ENCODE measurements at places on chromosomes 4 and X.

- no peak for DNase-seq
These were observed 93.6 kb upstream of the SMAD1 start for GRCh38 chr4:145388043-145388442.

GRCh38 chr4:143616771-143617170 lies 83.7 kb downstream of the FREM3 start:
- no peak for DNase-seq

DNA sequence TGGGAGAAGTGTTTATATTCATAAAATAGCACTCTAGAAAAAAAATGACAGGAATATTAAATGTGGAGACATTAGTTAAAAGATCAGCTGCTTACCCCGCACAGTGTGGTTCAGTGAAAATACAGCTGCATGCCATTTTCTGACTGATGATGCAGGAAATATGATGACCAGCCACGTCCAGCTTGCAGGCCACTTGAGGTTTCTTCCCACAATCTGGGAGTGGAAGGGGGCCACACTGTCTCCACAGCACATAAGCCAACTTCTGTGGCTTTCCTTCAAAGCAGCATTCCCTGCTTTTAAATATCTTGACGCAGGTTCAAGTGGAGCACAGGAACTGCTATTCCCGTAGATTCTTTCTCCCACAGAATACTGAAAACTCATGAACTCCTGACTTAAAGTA lies 173.4 kb upstream of the GALNT7 start:
- no peak for DNase-seq

DNA sequence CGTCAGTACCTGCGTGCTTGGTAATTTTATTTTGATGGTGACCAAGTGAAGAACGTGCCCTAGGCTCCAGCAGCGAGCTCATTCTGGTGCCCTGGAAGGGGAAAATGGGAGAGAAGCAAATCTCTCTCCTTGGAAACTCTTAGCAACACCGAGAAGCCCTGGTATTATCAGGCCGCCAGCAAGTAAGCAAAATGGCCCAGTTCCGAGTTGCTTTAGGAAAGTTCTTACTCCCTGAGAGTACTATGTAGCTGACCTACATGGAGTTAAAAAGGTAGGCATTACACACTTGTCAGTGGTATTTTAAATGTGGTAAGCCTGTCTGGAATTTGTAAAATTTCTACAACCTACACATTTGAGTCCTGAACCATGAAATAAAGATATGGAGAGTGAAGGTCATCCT lies 146.4 kb downstream of the CPEB2 start:
- DNase-seq: no peak

DNA sequence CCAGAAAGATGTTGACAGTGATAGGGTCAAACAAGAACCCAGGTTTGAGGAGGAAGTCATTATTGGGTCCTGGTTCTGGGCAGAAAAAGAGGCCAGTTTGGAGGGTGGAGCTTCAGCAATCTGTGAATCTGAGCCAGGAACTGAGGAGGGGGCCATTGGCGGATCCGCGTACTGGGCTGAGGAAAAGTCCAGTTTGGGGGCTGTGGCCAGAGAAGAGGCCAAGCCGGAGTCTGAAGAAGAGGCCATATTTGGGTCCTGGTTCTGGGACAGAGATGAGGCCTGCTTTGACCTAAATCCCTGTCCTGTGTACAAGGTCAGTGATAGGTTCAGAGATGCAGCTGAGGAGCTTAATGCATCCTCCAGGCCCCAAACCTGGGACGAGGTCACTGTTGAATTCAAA lies 3.7 kb downstream of the GPRASP2 start:
- no peak for DNase-seq

DNA sequence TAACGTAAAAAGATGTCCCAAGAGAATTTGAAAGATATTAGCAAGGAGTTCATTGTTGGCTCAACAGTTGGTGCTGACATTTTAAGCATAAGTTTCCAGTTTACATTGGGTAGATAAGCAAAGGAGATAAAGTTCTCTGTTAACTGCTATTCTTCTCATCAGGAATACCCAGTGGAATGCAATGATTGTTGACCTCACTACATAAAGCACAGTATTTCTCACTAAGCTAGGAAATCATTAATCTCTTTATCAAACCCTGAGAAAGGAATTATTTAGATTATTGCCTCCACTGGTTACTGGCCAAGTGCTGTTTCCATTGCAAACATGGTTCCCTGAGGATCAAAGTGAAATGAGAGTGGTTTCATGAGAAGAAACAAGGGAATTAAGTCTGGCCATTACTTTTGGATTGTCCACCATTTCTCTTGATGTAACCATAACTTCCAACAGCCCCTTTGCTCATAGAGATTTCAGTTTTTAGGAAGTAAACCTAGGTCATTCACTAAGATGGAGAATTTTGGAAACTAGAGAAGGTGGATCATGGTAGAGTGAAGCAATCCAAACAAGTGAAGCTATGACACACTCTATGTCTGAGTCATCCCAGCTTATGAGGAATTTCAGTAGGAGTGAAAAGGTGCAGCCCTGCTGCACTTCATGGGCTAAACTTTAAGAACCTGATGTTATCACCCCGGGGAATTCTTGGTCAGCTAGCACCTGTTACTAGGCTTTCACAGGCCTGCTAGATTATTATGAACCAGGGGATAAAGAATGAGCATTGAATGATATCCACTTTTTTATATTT lies 163.4 kb downstream of the AREG start:
- no peak for DNase-seq

- no peak for DNase-seq
These were observed 1050.8 kb downstream of the C4orf33 start for GRCh38 chr4:130146773-130147172.

DNA sequence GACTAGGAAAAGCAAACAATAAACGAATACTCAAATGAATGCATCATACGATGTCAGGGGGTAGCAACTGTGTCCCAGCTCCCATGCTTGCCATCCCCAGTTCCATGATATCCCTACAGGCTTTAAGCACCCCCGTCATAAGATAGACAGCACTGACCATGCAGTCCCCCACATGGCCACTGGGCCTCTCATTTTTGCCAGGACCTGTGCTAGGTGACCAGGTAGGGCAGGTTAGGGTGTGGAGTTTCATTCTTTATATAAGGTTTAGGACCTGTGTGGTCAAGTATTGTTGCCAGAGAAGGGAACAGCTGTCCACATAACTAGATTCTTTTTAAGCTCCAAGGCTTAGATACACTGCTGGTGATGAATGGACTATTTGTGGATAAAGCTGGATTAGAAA lies 9.7 kb downstream of the PPEF2 start:
- DNase-seq: no peak

GRCh38 chrX:66914080-66914479 lies 275.2 kb upstream of the EDA2R start:
- DNase-seq: peak; percentile 13

GRCh38 chr4:38449506-38450174 lies 214.4 kb upstream of the KLF3 start:
- no peak for DNase-seq

DNA sequence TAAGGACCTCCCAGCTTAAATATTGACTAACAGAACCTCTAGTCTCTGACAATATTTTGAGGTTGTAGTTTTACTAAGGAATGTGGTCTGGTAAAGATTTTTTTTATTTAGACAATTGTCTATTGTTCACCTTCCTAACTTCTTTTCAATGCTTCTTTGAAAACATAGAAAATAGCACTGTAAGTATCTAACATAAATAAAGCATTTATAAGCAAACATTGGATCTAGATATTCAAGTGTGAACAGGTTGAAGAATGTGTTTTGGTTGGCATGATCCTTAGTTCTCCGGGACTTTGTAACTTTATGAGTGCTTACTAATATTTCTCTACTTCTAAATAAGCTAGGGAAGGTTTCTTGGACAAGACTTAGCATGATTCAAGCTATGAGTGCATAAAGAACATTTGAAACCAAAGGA lies 285.4 kb upstream of the ARSJ start:
- no peak for DNase-seq

DNA sequence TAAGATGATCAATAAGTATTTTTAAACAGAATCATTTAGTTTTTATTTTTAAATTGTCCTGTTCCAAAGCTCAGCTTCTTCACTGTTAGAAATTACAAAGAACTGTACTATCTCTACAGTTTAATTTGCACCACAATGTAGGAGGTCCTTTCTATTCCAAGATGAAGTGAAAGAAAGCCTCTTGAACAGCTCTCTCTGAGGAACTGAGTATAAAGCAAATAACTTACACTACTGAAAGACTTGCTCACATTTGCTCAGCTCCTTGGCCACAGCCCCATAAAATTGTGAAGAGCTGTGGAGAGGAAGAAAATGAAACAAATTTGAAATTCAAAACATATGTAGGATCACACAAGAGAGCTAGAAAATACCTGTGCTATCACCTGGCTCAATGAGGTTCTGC lies 68.6 kb downstream of the ENPEP start:
- DNase-seq: no peak

- no peak for DNase-seq
These were observed 16.7 kb downstream of the CMC4 start for GRCh38 chrX:155054255-155054654.

- DNase-seq: no peak
These were observed 34.0 kb upstream of the RNF128 start for GRCh38 chrX:106692425-106693065.
